ENCODE measurements at places on chromosomes 1 and 21. TPM values are rescaled to one million over a fixed set of nuclear protein-coding genes. Genes with fewer than 3 reads are reported as not detected.

The LEMD1 gene
- total RNA-seq: 0.79 TPM

The VSIG8 gene
- not detected for total RNA-seq

The CFAP45 gene
- 1.1 TPM for total RNA-seq

The RIIAD1 gene
- not detected for total RNA-seq

The KLF17 gene
- total RNA-seq: not detected

- no peak for DNase-seq
Measured at GRCh38 chr1:152436593-152437496, 22.8 kb upstream of the CRNN start.

- no peak for DNase-seq
Measured at GRCh38 chr1:44499306-44499705, 94.3 kb downstream of the RNF220 start.

DNA sequence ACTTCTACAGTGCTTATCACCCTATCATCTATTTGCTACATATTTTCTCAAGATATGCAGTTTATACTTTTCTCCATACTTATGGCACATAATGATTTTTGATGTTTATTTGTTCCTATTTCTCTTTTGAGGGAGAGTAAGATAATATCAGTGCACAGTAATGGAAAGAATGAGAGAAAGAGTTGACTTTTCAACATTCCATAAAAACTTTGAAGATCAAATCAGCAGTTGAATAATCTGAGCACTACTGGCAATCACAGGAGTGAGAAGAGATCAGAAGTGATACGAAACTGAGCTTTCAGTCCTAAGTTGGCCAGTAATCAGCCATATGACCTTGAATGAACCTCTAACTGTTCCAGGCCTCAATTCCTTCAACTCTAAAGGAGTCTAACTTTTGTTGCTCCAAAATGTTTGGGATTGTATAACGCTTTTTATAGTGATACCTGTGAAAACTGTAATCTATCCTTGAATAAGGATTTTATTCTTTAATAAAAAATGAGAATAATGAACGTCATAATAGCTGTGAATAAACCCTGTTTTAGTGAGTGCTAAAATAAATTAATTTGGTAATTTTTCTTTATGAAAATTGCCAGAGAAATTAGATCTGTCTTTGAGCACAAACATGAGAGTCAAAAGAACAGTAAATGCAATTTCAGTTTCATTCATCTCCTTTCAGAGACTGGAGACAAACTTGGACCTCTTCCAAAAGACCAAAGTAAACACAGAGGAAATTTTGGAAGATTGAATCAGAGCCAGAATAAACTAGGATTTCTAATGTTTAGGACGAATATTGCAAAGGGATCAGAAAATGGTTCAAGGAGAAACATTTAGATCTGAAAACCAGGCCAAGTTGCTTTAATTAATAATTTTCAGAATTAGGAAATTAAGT lies 309.9 kb downstream of the ADGRL2 start:
- no peak for DNase-seq

DNA sequence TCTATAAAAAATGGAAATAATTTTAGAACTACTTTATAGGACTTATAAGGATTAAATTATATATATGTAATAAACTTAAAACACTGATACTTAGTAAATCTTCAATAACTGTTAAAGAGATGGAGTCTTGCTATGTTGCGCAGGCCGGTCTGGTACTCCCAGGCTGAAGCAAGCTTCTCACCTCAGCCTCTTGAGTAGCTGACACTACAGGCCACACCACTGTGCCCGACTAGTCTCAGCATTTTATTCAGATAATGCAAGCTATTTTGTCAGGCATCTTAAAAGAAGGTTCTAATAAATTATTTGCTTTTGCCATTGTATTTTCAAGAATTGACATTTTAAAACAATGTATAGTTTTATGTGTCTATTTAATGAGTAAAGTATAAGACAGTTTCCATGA lies 20.8 kb downstream of the CNST start:
- no peak for DNase-seq

- DNase-seq: no peak
Measured at GRCh38 chr1:19360843-19361610, 48.9 kb downstream of the SLC66A1 start.

Data from activated CD4-positive, alpha-beta T cell treated with anti-CD3 and anti-CD28 coated beads for 36 hours (primary cell).